A549 treated with ZK216348 at 1 μM for 4 hours (cell line): ENCODE measurements at places on chromosomes 13 and 19. TPM values are rescaled to one million over a fixed set of nuclear protein-coding genes. Genes with fewer than 3 reads are reported as not detected.

Gene ACP4
- not detected in 5 replicates for total RNA-seq

Gene CEACAM6
- 17.4 to 23.4 TPM (median 20.5 TPM) in 5 replicates for total RNA-seq

Gene PSG4
- 0.22 to 2.0 TPM (median 0.50 TPM) in 5 replicates for total RNA-seq

Gene OVOL3
- total RNA-seq, result 0.23 TPM in 1 of 5 replicates, not detected in the others

Gene ACTMAP
- 13.2 to 20.0 TPM (median 18.7 TPM) in 5 replicates for total RNA-seq

Gene LCP1
- 0.16 to 0.40 TPM (median 0.22 TPM) in 5 replicates for total RNA-seq

Gene ZNF530
- 4.5 to 6.3 TPM (median 5.1 TPM) in 5 replicates for total RNA-seq

Gene LYPD3
- total RNA-seq, result 0.24 to 0.58 TPM (median 0.42 TPM) in 5 replicates

Gene RUVBL2
- total RNA-seq, result 194 to 265 TPM (median 241 TPM) in 5 replicates

Gene UHRF1
- 35.5 to 52.3 TPM (median 46.3 TPM) in 5 replicates for total RNA-seq

Gene KCNRG
- total RNA-seq, result 0.41 to 1.0 TPM (median 0.59 TPM) in 5 replicates

Gene PTH2
- not detected in 5 replicates for total RNA-seq

Gene CPB2
- total RNA-seq, result 0.08 to 0.15 TPM in 2 of 5 replicates, not detected in the others

Gene SMIM44
- total RNA-seq, result not detected in 5 replicates

Gene GPR4
- total RNA-seq, result 0.21 to 0.69 TPM (median 0.30 TPM) in 5 replicates

Gene CGB2
- total RNA-seq, result 0.41 to 0.94 TPM in 2 of 5 replicates, not detected in the others

Gene ZNF799
- 1.3 to 2.2 TPM (median 1.6 TPM) in 5 replicates for total RNA-seq
